ENCODE measurements at places on chromosomes 2 and 18. TPM values are rescaled to one million over a fixed set of nuclear protein-coding genes. Genes with fewer than 3 reads are reported as not detected.

The GCG gene
- not detected for total RNA-seq

The RNF25 gene
- total RNA-seq, result 31.8 TPM

The HNRNPA3 gene
- total RNA-seq, result 51.1 TPM

The SLC11A1 gene
- total RNA-seq, result 0.09 TPM

The POTEJ gene
- total RNA-seq, result 0.26 TPM

The DLX2 gene
- not detected for total RNA-seq

The RMDN2 gene
- 2.1 TPM for total RNA-seq

The MARCHF4 gene
- total RNA-seq, result under 0.01 TPM

The DYNC2LI1 gene
- total RNA-seq, result 14.4 TPM

The NDUFS1 gene
- total RNA-seq, result 129 TPM

The APCDD1 gene
- not detected for total RNA-seq

All from dermis lymphatic vessel endothelial cell (primary cell).